ENCODE measurements at places on chromosomes 11 and 22.

DNA sequence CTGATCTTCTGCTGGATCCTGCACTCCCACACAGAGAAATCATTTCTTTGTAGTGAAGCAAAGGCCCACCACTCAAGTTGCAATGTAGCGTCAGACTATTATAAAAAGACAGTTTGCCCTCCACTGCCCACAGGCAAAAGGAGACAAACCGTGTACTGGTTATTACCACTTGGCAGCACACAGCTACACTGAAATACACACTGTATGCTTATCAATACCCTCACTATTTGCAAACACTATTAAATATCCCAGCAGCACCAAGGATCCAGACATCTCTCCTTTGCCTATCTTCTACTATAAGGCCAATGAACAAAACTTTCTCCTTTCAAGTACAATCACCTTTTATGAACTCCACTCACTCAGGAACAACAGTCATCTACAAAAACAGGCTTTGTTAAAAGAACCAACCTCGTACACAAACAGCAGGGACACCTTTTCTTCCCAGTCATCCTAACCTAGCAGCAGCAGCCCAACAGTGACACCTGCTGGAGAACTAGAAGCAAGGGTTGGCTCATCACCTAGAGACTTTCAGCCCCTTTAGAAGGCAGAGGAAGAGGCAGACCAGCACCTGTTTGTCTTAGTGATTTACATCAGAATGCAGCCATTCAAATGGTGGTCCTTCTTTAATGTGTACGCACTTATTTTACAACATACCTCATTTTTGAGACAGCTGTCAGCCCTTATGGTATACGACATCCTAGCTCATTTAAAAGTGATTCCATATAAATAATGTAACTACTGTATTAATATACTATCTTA, 56.1 kb downstream of the AMBRA1 start:
- peak; percentile 36 for DNase-seq

GRCh38 chr11:82959987-82960778, 58.6 kb downstream of the DDIAS start:
- DNase-seq = no peak

GRCh38 chr11:112817376-112817775, 143.8 kb upstream of the NCAM1 start:
- DNase-seq = no peak

GRCh38 chr11:85266646-85267045, 360.5 kb downstream of the DLG2 start:
- DNase-seq = no peak

DNA sequence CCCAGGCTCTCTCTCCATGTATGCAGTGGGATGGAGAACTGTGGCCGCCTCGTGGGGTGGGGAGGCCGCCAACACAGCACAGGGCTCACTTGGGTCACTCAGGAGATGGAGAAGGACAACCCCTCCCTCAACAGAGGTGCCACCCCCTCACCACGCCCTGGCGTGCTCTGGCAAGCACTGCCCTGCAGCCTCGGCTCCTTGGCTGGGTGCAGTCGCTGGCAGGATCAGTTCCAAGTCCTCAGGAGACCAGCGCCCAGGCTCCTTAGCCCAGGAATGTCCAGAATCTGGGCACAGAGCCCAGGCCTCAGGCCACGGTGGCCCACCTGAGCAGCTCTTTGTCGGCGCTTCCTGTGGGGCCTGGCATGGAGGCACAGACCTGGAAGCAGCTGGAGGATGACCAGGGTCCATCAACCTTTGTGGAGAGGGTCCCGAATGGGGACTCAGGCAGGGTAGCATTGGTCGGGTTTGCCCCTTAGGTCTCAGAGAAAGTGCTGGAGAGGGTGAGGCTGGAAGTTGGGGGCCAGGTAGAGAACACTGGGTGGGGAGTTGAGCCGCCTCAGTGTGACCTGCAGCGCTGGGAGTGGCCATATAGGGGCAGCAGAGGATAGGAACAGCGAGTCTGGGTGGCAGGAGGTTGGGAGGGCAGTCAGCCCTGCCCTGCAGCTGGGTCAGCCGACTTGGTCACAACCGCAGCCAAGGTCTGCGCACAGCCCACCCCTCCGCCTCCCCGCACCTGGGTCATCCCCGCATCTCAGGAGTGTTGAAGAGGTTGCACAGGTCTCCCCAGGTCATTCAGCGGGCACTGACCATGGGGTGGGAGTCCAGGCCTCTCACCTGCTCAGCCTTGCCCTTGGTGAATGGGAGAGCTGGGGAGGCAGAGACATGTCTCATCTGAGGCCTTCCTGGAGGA, 8.2 kb downstream of the SUSD2 start:
- DNase-seq = peak; percentile 50

DNA sequence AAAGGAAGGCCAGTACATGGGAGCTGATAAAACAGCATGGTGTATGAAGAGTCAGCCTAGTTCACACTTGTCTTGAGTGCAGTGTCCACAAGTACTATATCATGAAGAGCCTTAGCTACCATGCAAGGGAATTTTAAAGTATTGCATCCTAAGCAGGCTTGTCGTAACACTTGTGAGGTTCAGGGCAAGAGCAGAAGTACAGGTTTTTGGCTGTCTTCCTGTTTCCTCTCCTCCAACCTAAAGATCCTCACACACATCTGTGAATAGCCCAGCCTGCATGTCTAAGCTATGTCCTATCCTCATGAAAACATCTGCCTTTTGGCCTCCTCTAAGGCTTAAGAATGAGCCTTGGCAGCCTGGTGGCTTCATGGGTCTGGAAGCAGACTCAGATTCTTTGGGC, 34.6 kb upstream of the TMEM123 start:
- DNase-seq = no peak

GRCh38 chr11:102680945-102681344, 24.6 kb downstream of the MMP27 start:
- DNase-seq = no peak

GRCh38 chr11:116691771-116692177, 81.0 kb downstream of the BUD13 start:
- peak; percentile 51 for DNase-seq

DNA sequence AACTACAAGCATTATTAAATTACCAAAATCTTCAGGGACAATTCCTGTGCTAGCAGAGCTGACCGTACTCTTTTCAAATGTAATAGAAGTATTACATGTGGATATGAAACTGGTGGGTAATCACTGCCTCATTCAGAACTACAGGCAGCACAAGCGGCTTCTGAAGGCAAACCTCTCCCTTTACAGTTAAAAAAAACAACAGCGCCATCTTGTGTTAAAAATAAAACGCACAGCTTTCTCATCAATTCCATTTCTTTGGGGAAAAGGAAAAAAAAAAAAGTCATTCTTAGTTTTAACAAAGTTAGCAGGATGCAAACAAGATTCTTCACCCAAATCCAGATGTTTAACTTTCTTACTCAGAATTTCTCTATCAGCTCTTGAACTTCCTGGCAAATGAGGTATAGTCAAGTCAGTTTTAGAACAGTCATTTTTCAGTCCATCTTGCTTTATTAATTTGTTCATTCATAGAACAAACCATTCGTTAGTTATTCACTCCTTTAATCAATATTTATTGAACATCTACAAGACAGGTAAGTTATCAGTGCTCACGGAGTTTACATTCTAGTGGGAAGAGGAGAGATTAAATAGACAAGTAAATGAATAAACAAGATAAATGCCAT, 331.8 kb upstream of the MPPED2 start:
- DNase-seq = no peak

- no peak for DNase-seq
These were observed 45.0 kb downstream of the PDE2A start for GRCh38 chr11:72629266-72629665.

DNA sequence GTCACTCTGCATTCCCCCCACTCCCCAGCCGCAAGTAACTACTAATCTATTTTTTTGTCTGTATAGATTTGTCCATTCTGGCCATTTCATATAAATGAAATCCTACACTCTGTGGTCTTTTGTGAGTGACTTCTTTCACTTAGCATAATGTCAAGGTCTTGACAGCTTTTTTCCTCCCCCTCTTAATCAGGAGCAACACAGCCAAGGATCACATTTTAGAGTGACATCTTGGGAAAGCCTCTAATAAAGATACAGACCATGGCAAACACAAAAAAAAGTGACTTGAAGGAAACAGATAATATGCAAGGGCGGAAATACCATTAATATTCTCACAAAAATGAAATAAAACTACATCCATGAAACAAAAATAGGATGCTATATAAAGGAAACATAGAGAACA, 43.9 kb downstream of the RAB30 start:
- DNase-seq = no peak

DNA sequence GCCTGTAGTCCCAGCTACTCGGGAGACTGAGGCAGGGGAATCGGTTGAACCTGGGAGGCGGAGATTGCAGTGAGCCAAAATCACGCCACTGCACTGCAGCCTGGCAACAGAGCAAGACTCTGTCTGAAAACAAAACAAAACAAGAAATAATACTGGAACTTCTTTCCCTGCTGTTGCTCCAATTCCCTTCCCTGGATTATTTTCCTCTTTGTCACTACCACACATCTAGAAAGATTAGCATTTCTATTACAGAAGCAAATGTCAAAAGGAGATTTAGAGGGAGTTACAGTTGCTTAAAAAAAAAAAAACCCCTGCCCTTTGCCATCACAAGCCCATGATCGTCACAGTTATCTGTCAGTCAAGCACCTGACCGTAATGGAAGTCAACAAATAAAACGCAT, 17.7 kb upstream of the SCGB1D1 start:
- DNase-seq = no peak

GRCh38 chr11:2268729-2269600, 1.4 kb downstream of the ASCL2 start:
- DNase-seq = peak; percentile 85

DNA sequence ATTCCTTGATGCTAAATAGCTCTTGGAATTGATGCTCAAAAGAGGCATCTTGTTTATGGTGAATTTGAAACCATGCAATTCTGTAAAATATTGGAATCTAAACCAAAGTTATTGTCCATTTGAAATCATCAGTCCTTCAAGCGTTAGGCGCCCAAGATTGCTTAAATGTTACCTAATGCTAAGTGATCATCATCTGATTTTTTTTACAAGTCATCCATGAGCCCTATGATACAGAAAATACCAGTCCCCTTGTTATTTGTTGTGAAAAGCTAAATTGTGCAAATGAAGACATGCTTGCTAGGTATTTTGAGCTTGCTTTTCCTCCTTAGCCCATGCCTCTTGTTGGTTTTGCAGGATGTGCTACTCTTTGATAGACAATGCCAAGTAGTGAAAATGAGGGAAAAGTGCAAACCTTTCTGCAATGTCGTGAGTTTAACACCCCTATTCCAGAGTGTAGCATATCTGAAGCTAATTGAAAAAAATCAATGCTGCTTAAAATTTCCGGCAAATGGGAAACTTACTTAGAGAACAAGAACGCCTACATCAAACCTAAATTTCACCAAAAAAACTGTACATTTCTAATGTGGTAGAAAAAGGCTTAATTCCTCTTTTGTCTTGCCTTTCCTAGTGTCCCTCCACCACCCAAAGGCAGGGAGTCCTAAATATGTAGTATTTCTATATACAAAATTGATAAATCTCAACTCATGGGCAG, 1.9 kb downstream of the GRK3 start:
- DNase-seq = no peak

DNA sequence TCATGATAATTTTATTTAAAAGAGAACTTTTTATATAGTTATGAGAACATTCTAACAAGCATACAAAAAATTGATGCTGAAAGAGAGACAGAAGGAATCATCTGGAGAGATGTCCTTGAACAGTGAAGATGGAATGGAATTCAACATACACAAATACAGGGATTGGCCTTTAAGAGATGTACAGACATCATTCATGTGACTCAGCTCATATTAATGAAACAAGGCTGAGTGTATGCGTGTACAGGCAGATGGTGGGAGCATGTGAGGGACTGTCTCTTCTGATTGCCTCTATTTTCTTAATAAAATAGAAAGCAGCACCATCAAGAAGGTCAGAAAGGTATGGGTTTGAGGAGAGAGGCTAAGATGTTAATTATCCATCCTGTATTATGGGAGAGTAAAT, 793.3 kb downstream of the CNTN5 start:
- no peak for DNase-seq

DNA sequence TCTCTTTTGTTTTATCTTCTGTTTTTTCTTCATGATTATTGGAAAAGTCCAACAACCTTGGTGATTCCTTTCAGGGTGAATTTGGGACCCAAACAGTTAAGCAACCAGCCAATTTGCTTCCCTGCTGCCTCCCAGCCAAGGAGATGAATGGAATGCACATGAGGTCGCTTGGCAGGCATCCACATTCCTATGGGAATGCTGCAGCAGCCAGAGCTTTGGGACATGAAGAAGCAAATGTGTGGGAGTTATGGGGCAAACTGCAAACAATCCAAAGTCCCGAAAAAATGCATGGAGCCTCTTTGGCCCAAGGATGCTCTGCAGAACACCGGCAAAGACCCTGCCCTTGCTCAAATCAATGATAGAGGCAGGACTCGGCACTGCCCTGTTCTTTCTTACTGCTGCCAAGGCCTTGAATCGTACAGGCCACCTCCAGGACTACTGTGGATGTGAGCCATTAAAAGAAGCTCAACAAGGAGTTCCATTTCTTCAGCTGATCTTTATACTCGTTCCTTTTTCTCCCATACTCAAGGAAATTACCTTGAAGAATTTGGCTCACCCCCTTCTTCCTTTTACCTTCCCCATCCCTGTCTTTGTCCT, 117.3 kb upstream of the TEAD1 start:
- DNase-seq = no peak

- DNase-seq = no peak
These were observed 22.4 kb downstream of the ENTHD1 start for GRCh38 chr22:39871008-39871798.

DNA sequence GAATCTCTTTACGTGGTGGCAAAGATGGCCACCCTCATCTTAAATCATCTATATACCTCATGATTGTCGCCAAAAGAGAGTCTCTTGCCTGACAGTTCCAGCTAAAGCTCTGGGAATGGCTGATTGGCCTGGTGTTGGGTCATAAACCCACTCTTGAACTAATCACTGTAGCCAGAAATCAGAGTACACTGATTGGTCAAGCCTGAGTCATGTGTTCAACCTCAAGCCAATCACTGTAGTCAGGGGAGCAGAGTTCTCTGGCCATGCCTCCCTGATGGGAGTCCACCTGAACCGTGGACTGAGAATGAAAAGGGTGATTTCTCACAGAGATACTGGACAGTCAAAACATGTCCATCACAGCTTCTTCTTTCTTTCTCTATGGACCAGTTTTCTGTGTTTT, 45.8 kb downstream of the RCN1 start:
- no peak for DNase-seq

GRCh38 chr22:39395936-39396796, 3.4 kb upstream of the TAB1 start:
- no peak for DNase-seq

- no peak for DNase-seq
These were observed 126.3 kb upstream of the ASPHD2 start for GRCh38 chr22:26302726-26303125.

DNA sequence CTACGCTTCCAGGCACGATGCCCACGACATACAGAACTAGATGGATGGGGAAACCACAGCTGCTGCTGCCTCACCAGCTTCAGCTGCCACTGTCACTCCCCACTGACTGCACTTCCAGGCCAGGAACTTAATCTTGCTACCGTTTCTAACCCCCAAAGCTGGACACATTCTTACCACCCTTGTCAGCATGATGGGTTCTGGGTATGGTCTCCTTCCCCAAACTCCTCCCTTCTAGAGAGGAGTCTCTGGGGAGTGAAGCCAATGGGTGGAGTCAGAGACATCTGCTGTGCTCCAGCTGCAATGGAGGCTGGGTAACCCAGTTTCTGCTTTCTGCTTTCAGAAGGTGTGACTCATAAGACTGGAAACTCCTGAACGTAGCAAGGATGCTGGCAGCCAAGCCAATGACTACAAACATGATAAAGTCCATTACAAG, 87.0 kb upstream of the THY1 start:
- peak; percentile 23 for DNase-seq

- DNase-seq = no peak
These were observed 30.9 kb upstream of the FLI1 start for GRCh38 chr11:128662960-128663359.

- no peak for DNase-seq
These were observed 37.4 kb downstream of the DUSP8 start for GRCh38 chr11:1534682-1535081.

Data from activated T-cell treated with anti-CD3 and anti-CD28 coated beads for 48 hours (primary cell).